ENCODE measurements at places on chromosomes 16 and 17. TPM values are rescaled to one million over a fixed set of nuclear protein-coding genes. Genes with fewer than 3 reads are reported as not detected.
A peak's percentile ranks its signal among the peaks of the same experiment; 100 is the strongest.

The NHLRC4 gene
- total RNA-seq = 0.57 TPM

The PDILT gene
- not detected for total RNA-seq

The FOXL1 gene
- 9.3 TPM for total RNA-seq

The RNF43 gene
- not detected for total RNA-seq

DNA sequence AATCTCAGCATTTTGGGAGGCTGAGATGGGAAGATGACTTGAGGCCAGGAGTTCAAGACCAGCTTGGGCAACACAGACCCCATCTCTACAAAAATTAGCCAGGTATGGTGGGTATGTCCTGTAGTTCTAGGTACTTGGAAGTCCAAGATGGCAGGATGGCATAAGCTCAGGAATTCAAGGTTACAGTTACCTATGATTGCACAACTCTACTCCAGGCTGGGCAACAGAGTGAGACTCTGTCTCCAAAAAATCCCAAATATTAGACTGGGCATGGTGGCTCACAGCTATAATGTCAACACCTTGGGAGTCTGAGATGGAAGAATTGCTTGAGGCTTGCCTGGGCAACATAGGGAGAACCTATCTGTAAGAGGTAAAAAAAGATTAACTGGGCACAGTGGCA, 63.4 kb downstream of the CRLF3 start:
- DNase-seq = no peak

- DNase-seq = no peak
Measured at GRCh38 chr17:47225911-47226688, 17.0 kb downstream of the MYL4 start.

- DNase-seq = no peak
Measured at GRCh38 chr17:56648806-56649205, 55.3 kb downstream of the NOG start.

DNA sequence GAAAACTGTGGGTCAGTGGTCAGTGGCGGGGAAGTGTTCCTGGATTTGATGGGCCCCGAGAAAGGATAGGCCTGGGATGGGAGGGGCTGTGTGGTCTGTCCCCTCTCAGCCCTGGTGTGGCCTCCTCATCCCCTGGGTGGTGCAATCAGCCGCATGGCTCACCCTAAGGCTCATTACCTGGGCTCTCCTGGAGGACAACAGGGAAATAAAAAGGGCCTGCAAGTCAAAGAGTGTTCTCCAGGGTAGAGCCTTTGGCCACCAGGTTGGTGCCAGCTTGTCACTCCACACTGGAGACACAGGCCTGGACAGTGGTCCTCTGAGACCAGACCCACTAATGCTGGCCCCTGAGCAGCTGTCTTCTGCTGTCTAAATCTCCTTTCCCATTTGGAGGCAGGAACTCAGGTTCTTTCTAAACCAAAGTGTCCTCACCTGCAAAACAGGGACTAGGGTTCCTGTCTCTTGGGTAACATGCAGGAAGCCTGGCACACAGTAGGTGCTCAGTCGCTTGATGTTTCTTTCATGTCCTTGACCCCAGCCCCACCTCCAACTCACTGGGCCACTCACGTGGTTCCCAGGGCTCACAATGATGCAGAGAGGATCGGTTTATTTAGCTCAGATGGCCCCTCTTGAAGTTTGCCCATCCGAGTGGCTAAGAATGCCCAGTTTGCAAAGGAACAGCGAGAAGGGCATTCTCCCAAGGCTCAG, 2.4 kb downstream of the NDRG4 start:
- no peak for DNase-seq

- DNase-seq = no peak
Measured at GRCh38 chr16:30769379-30770089, 7.4 kb downstream of the RNF40 start.

DNA sequence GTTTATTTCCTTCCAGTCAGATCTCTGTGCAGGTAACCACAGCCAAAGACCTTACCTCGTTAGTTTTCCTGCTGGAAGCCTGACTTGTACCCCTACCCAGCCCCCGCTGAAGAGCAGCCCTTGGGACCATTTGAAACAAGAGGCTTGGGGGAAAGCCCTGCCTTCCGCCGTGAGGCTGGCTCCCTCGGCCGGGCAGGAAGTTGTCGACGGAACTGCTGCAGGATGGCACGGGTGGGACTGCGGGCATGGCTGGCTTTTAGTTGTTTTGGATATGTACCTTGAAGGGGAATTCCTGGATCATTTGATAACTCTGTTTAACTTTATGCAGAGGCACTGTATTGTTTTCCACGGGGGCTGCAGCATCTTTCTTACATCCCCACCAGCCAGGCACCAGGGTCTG, 49.0 kb upstream of the ENDOV start:
- DNase-seq = no peak

DNA sequence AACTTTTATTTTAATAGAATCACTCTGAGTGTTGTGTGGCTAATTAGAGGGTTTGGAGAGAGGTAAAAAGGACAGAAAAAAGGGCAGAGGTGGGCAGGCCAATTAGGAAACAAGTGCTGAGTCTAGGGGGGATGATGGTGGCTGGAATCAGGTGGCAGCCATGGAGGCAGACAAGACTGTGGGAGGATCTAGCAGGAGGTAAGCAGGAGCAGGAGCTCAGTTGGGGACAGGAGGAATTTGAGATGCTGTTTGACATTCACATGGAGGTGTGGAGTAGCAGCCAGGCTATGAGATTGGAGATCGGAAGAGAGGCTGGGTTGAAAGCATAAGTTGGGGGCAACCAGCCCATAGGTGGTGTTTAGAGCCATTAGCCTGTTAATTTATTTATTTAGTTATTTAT, 3.7 kb upstream of the MT4 start:
- no peak for DNase-seq

DNA sequence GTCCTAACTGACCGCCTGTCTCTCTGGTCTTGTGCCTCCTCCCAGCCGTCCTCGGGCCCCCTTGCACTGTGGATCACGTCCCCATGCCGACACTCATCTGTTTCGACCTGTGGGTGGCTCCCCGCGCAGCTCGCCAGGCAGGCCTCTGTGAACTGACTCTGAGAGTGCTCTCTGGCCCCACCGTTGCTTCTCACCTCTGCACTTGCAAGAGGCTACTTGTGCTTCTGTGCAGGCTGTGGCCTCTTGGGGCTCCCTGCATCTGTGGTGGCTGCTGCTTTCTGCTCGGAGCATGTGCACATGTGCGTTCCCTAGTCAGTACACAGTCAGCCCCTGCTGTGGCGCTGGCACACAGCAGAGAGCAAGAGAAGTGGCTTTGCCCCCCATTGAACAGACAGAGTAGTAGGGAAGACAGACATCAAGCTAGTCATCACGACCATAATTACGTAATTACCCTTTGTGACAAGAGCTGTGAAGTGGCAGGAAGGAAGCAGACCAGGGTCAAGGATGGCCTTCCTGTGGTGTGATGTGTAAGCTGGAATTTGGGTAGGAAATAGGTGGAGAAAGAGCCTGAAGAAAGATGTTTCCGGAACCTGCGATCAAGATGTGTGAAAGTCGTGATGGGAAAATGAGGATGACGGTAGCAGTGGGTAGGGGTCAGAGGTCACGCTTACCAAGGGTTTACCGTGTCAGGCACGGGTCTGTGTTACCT, 256.0 kb upstream of the CACNG5 start:
- peak; percentile 83 for DNase-seq
